ENCODE measurements at places on chromosomes 5 and 9. TPM values are rescaled to one million over a fixed set of nuclear protein-coding genes. Genes with fewer than 3 reads are reported as not detected.

Gene MARCOL
- not detected for total RNA-seq

Gene LCNL1
- not detected for total RNA-seq

Gene ZNF354B
- 24.8 TPM for total RNA-seq

Gene ESM1
- not detected for total RNA-seq

Gene TAF11L7
- total RNA-seq, result not detected

Gene GPR150
- total RNA-seq, result not detected

Gene TXNDC8
- total RNA-seq, result not detected

Gene CATSPER3
- 0.54 TPM for total RNA-seq

Gene CDH9
- 0.14 TPM for total RNA-seq

- no peak overlapping the region for H3K4me3 ChIP-seq
- no peaks in the 10 kb centered on the region for H3K27me3 ChIP-seq
- DNase-seq, result no peak
- H3K4me1 ChIP-seq, result peaks cover 29% of the 10 kb centered on the region
Observed at GRCh38 chr9:14433351-14434157, 119.6 kb upstream of the NFIB start.

DNA sequence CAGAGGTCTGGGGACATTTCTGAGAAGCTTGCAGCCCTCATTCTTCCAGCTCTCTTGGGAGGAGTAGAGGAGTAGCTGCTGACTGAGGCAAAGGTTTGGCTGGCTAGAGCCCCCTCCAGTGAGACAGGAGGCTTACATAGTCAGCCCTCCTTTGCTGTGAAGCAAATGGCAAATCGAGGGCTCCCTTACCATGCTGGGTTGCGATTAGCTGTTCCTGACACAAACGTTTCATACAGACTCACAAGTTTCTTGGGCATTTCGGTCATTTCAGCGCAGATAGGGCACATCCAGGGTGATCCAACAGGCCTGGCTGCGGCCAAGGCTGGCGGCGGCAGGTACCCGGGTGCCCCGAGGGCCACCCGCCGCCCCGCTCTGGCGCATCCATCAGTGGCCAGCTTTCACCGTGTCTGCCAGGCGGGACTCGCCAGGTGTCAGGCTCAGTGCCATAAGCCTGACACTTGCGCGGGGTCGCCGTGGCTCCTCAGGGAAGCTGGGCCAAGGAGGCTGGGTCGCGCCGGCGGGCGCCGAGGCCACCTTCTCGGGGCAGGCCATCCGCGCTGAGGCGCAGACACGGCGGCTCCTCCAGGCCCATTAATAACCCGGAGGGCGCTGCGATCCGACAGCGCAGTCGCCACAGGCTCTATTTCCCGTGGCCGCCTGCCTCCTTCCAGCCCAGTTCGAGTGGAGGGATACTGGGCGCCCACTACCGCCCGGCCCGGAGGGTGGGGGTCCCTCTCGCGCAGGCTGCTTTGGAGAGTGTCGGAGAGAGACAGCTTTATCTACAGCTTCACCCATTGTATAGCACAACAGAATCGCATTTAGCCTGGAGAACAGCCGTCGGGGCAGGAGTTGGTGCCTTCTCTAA, 9.1 kb downstream of the PRDM6 start:
- H3K4me3 ChIP-seq, result peak overlapping the region; percentile 2
- DNase-seq, result no peak
- peaks cover 96% of the 10 kb centered on the region for H3K27me3 ChIP-seq

DNA sequence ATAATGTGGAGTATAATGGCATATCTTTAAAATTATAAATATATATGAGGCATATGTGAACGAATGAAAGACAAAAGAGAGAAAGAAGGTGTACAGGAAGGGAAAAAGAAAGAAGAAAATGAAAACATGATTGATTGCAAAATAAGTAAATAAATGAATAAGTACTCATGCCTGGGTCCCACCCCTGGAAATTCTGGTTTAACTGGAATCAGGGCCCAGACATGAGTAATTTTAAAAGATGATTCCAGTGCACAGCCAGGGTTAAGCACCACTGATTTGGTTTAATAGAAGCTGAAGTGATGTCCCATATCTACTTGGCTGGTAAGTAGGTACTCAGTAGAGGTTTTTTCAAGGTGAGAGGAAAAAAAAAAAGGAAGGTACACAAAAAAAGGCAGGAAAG, 34.0 kb upstream of the HOMER1 start:
- H3K27ac ChIP-seq, result no peak overlapping the region
- peaks cover 8% of the 10 kb centered on the region for H3K4me1 ChIP-seq
- no peak overlapping the region for H3K4me3 ChIP-seq
- no peak for DNase-seq
- H3K27me3 ChIP-seq, result no peaks in the 10 kb centered on the region
- H3K36me3 ChIP-seq, result no peaks in the 10 kb centered on the region

DNA sequence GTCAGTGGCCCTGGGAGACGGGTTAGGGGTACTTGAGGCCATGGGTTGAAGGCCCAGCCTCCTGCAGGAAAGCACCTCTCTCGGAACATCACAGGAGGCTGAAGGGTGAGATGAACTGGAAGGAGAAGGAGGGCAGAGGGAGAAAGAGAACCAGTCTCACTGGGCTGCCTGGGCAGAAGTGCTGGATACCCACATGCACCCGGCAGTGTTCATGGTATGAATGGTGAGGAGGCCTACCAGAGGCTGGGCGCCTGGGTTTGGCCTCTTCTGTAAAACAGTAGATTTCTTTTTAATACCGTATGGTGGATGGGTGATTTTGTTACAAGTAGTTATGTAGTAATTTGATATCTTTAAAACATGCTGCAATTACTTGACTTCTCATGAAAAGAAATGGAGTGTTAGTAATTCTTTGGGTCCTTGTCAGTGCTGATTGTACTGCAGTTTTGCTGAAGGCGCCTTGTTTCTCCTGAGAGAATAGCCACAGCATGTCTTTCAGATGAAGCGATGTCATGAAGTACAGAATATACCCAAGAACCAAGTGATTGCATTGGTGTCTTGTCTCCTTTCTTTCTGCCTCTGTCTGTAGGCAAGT, 258.6 kb downstream of the FANCC start:
- peak overlapping the region; percentile 60 for H3K4me3 ChIP-seq
- peaks cover 3% of the 10 kb centered on the region for H3K36me3 ChIP-seq
- H3K27ac ChIP-seq, result no peak overlapping the region
- H3K27me3 ChIP-seq, result peaks cover 9% of the 10 kb centered on the region
- peaks cover 50% of the 10 kb centered on the region for H3K4me1 ChIP-seq
- DNase-seq, result no peak

DNA sequence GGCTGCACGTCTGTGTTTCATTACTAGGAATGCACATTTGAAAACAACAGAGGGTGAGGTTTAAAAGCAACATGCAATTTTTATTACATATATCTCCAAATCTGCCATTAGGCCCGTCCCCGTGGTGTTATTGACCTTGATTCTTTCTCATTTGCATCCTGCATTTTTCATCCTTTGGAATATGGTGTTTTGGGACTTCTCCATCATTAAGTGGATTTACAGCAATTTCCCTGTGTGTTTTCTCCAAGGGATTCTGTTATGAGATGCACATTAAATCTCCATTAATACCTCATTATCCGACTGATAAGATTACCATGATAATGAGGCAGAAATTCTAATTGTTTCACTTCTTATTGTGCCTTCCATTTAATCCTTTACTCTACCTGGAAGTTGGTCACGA, 117.6 kb downstream of the GAPVD1 start:
- H3K4me1 ChIP-seq, result peaks cover 7% of the 10 kb centered on the region
- H3K4me3 ChIP-seq, result no peak overlapping the region
- peaks cover 6% of the 10 kb centered on the region for H3K27me3 ChIP-seq
- H3K27ac ChIP-seq, result no peak overlapping the region
- no peak for DNase-seq
- H3K36me3 ChIP-seq, result no peaks in the 10 kb centered on the region

- H3K4me3 ChIP-seq, result no peak overlapping the region
- no peaks in the 10 kb centered on the region for H3K27me3 ChIP-seq
- DNase-seq, result no peak
Observed at GRCh38 chr9:86703346-86703745, 244.0 kb downstream of the GAS1 start.

- no peak overlapping the region for H3K4me3 ChIP-seq
- H3K36me3 ChIP-seq, result no peaks in the 10 kb centered on the region
- no peaks in the 10 kb centered on the region for H3K4me1 ChIP-seq
- no peak for DNase-seq
- H3K27ac ChIP-seq, result no peak overlapping the region
Observed at GRCh38 chr9:110543631-110544051, 35.9 kb downstream of the SVEP1 start.

- H3K4me1 ChIP-seq, result no peaks in the 10 kb centered on the region
- no peaks in the 10 kb centered on the region for H3K27me3 ChIP-seq
- no peak overlapping the region for H3K27ac ChIP-seq
- no peaks in the 10 kb centered on the region for H3K36me3 ChIP-seq
- no peak for DNase-seq
Observed at GRCh38 chr5:158317507-158317906, 458.6 kb upstream of the CLINT1 start.

GRCh38 chr9:76580820-76581219, 121.8 kb downstream of the GCNT1 start:
- peaks cover 5% of the 10 kb centered on the region for H3K4me1 ChIP-seq
- H3K27me3 ChIP-seq, result no peaks in the 10 kb centered on the region
- H3K4me3 ChIP-seq, result no peak overlapping the region
- no peaks in the 10 kb centered on the region for H3K36me3 ChIP-seq

Data from neural crest cell (in vitro differentiated cells).